ENCODE measurements at places on chromosomes 16 and 17. TPM values are rescaled to one million over a fixed set of nuclear protein-coding genes. Genes with fewer than 3 reads are reported as not detected.

Gene CUEDC1
- 21.2 TPM for total RNA-seq

Gene PRM1
- not detected for total RNA-seq

Gene PLCG2
- total RNA-seq, result 3.9 TPM

Gene JUP
- 29.8 TPM for total RNA-seq

Gene VMO1
- total RNA-seq, result 0.69 TPM

Gene TAX1BP3
- 19.8 TPM for total RNA-seq

Gene HCRT
- total RNA-seq, result 1.6 TPM

Gene ARHGDIG
- 68.7 TPM for total RNA-seq
